Fibroblast of skin of abdomen (primary cell): ENCODE measurements at places on chromosomes 5 and 9.

- DNase-seq: no peak
Observed at GRCh38 chr5:169551696-169552095, 31.9 kb upstream of the SPDL1 start.

DNA sequence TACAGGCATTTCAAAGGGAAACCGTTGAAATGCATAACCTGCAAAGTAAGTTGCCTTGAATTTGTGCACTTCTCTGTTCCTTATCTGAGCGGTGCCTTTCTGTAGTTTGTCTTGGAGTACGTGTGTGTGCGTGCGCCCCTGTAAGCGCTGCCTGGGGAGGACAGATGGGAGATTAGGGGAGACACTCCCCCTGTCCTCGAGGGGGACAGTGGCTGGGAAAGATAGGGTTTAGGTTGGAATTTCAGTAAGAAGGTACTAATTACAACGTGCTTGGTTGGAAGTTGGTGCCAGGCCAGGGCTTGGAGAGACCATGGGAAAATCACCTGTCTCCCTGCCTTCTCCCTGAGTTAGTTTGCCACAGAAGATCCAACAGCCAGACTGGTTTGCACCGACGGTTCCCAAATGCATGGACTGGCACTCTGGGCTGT lies 73.2 kb downstream of the PIK3R1 start:
- DNase-seq: no peak

DNA sequence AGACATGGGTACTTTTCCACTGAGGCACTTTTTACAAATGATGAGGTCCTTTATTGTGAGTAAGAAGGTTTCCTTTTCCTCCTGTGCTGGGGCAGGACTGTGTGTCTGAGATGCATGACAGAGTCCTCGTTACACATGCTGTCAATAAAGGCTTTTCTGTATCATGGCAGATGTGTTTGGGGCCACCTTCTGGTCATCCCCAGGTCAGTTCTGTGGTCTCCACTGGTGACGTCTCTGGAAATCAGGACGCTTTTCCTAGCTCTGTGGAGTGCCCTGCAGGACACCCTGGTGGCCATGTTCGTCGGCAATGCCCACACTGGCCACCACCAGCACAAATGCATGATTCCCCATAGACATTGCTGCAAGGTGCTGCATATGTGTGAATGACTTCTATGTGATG lies 2.8 kb downstream of the CMBL start:
- DNase-seq: no peak

DNA sequence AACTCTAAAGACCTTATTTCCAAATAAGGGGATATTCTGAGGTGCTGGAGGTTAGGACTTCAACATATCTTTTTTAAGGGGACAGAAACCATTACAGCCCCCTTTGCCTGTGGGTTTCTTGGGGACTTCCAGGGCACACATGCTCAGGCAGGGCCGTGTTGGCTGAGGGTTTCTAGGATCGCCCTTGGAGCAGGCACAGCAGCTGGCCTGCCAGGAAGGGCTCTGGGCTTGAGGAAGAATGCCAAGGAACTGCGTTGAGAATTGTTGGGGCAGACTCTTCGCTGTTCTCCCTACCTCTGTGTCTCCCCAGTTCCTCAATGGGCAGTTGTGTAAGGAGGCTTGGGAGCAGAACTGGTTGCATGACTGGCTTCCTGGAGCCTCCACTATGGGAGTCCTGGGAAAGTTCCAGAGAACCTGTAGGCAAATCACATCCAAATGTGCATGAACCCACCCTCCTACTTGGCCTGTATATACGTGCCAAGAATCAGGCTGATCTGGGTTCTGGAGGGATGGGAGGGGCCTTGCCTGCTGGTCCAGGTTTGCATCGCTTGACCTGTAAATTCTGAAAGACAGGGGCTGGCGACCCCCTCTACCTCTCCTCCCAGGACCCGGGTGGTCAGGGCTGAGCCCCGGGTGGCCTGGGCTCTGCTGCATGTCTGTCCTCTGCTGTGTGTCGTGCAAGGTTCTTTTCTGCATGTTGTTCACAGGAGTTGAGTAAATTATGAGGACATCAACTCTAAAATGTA lies 65.5 kb downstream of the HSPA4 start:
- DNase-seq: no peak

- DNase-seq: no peak
Observed at GRCh38 chr5:169817031-169817430, 163.3 kb downstream of the INSYN2B start.

- DNase-seq: no peak
Observed at GRCh38 chr9:28782630-28783029, 1209.3 kb upstream of the C9orf72 start.

- peak; percentile 97 for DNase-seq
Observed at GRCh38 chr9:114551750-114552685, 35.6 kb upstream of the ATP6V1G1 start.
